ENCODE measurements at places on chromosomes 13 and 19.
A peak's percentile ranks its signal among the peaks of the same experiment; 100 is the strongest.

DNA sequence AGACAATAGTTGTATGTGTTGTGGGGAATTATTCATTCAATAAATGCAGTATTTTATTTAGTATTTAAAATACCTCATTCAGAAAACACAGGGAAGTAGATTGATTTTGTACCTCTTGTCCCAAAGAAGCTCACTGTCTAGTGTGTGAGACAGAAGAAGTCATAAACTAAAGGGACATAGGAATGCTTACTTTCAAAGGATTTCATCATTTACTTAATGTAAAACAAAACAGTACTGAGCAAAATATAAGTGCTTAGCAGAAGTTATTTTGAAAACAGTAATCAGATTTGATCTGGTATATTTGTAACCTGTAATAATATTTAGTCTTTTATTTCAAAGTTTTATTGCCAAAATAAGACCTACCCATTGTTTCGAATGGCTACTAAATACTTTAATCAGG lies 117.9 kb downstream of the TDRD3 start:
- no peak for DNase-seq

GRCh38 chr19:5567970-5568407 lies 236 bp upstream of the TINCR start:
- DNase-seq, result no peak

DNA sequence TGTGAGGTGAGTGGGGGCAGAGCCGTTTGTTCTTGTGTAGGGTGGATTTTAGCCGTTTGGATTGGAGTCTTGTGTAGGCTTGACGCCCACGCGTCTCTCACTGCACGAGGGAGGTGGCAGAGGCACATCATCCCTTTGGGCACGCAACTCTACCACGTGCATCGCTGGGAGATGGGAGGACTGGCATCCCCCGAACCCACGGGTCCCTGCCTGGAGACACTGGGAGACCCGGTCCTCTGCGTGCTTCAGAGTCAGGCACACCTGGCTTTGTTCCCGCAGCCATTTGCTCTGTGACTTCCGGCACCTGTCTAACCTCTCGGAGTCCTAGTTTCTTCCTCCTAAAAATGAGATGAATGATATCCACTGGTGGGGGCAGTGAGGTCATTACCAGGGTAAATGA lies 6.4 kb downstream of the ARHGEF7 start:
- DNase-seq, result no peak

- no peak for DNase-seq
Measured at GRCh38 chr13:43139211-43139610, 115.8 kb downstream of the DNAJC15 start.

- DNase-seq, result no peak
Measured at GRCh38 chr13:73816702-73817101, 317.5 kb downstream of the KLF12 start.

GRCh38 chr13:50941146-50941545 lies 31.6 kb downstream of the RNASEH2B start:
- no peak for DNase-seq

GRCh38 chr13:113029487-113030258 lies 60.7 kb downstream of the MCF2L start:
- peak; percentile 39 for DNase-seq

DNA sequence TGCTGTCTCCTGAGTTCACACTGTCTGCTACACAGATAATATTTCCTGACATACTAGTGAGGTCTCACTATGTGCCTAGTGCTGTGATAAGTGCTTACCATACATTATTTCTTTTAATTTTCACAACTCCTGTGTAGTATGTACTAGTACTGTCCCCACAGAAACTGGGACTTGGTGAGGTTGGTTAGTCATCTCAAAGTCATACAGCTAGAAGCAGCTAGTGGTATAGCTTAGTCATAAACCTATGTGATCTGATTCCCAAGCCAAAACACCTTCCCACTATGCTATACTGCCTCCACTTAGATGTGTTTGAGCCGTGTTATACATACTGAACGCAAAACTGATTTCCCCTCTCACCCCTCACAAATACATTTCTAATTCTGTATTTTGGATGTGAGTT lies 10.5 kb downstream of the MTMR6 start:
- no peak for DNase-seq

Measured in naive thymus-derived CD8-positive, alpha-beta T cell (primary cell).